ENCODE measurements at places on chromosomes 6 and 20.

GRCh38 chr20:39795401-39796272 lies 833.5 kb downstream of the DHX35 start:
- no peak for DNase-seq

DNA sequence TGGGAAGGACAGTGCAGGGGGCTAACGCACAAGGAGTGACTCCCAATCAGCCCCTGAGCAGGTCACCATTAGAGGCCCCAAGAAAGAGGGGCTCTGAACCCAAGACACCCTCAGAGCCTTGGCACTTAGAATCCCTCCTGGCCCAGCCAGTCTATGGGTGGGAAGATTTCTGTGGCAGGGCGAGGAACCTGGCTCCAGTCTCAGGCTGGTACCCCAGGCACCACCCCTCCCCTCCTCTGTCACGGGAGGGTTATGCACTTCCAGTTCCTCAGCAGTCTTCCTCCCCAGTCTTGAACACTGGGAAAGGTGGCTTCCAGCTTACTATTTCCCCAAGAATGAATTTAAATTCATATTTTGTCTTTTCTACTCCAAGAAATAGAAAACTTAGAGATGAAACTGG lies 27.6 kb upstream of the SSTR4 start:
- no peak for DNase-seq

GRCh38 chr6:122801397-122801796 lies 12.3 kb downstream of the SMPDL3A start:
- no peak for DNase-seq

- peak; percentile 66 for DNase-seq
Observed at GRCh38 chr6:28657769-28658465, 132.2 kb downstream of the GPX5 start.

DNA sequence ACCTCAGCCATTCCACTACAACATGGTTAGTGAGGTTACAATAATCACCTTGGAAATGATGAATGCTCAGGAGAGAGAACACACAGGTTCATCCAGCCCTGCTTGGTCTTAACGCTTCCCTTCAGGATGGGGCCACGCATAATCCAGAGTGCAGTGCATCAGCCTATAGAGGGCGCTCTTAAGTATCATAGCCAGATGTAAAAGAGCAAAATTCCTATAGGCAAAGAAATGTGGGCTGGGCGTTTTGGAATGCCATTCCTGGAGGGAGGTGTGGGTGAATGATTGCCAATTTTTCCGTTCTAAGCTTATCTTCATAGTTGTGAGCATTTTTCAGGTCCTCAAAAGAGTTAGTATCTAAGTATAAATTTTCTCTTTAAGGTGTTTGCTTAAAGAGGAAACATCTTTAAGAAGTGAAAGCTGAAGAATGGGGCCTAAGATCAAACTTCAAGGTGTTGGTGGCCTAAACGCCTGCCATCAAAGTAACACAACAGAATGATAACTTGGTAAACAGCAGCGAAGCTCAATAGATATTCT lies 1.8 kb downstream of the RIPOR2 start:
- no peak for DNase-seq

Measured in Ammon's horn (tissue), 1 donor.